Cortex of kidney (tissue), 1 donor: ENCODE measurements at places on chromosomes 16 and 17.

- DNase-seq: no peak
Measured at GRCh38 chr17:69084911-69085310, 24.2 kb upstream of the ABCA9 start.

DNA sequence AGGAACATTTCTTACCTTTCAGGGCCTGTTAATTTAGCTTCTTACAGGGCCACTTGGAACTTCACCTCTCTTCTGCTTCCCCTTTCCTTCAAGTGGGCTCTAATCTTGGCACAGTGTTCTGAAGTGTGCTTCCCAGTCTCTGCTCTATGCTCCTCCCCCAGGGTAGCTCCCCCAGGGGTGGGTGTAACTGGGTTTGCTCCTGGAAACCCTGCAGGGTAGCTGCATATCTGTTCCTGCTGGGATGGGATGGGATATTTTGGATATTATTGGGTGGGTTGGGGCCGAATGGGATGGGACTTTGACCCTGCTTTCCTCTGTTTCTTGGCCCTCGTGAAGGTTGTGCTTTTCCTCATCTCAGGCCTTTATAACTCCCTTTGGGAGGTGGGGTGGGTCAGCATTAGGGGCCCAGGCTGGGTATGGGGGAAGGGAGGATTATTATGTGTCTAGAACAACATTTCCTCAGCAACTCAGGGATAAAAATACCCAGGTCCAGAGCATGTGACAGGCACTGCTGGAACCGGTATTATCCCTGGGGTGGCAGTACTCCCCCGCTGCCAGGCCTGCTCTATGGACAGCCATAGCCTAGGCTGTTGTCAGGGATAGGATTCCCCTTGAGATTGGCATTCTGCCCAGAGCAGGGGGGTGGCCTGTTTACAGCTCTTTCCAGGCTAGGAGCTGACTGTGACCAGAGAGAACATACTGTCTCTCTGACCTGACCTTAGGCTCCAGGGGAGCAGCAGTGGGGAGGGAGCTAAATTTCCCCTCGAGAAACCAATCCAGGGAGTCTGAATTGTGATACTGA, 5.0 kb downstream of the NFE2L1 start:
- DNase-seq: no peak

- no peak for DNase-seq
Measured at GRCh38 chr17:43750153-43750552, 8.4 kb downstream of the SOST start.

- no peak for DNase-seq
Measured at GRCh38 chr16:11672206-11673090, 4.2 kb downstream of the SNN start.

DNA sequence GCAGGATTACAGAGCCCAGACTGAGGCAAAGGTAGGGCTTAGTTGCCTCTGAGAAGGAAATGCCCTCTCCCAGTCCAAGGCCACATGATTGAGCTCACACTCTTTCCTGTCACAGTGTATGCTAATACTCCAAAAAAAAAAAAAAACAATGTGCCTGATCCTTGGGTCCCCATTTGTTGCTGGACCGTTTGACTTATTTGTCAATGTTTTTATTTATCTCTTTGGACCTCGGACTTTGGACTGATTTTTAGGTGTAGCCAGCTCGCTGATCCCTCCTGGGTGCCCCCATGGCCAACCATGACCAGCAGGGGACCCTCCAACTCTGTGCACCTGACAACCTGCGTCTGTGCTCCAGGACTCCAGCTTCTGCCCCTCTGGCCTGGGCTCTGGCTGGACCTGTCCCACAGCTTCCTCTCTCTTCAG, 622 bp upstream of the CCL16 start:
- DNase-seq: no peak

- DNase-seq: no peak
Measured at GRCh38 chr17:7883781-7884386, 4.7 kb upstream of the CHD3 start.

DNA sequence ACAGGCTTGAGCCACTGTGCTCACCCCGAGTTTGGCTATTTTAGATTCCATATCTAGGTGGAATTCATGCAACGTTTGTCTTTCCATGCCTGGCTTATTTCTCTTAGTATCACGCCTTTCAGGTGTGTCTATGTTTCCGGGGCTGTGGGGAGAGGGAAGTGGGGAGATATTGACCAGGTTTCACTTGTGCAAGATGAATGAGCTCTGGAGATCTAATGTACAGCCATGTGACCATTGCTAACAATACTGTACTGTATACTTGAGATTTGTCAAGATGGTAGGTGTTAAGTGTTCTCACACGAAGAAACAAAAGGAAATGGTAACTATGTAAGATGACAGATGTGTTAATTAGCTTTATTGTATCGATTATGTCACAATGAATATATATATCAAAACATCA, 199.6 kb downstream of the SHISA9 start:
- DNase-seq: no peak

DNA sequence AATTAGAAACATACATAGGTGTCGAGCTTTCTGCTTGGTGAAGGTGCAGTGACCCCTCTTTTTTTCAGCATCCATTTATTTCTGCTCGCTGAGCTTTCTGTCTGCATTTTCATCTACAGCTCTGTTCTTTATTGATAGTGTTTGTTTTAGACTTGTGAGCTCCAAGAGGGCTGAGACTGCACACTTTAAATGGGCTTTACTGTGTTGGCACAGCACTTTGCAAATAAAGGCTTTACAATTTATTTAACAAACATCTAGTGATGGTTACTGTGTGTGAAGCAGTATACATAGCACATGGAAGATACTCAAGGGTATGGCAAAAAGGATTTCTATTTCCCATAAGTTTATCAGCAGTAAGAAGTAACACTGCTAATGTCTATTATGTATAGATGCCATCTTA, 563.7 kb upstream of the HSBP1 start:
- DNase-seq: no peak

DNA sequence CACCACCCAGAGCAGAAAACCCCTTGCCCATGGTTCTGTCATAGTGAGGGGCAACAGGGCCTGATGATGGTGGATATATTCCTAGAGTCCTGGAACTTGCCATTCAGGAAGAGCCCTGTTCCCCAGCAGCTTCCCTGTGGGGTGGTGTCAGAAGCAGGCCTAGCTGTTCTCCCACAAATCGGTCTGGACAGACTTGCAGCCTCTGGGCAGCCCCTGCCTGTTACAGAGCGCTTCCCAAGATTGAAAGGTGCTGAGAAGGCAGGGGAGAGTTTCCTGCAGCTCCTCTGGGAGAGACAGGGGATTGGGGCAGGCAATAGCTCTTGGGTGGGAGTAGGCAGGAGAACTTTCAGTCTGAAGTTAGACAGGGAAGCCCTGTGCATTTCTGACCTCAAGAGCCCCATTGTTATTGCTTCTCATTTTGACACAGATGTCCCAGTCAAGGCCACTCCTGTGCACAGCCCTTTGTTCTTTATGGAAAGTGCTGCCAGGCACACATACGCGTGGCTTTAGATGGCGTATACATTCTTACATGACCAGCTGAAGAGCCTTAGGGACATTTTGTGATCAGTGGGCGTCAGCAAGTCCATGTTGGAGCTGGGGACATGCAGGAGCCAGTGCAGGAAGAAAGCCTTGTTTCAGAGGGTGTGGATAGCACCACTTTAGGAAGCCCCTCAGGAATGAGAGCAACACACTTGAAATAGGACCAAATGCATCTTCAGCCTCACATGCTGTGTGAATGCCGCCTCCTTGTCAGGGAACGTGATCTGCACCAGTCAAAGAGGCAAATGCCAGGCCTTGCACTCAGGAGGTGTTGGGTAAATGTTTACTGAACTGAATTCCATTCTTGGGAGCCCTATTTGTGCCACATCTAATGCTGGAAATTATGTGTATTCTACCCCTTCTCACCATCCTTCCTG, 67.5 kb downstream of the GNAO1 start:
- no peak for DNase-seq

DNA sequence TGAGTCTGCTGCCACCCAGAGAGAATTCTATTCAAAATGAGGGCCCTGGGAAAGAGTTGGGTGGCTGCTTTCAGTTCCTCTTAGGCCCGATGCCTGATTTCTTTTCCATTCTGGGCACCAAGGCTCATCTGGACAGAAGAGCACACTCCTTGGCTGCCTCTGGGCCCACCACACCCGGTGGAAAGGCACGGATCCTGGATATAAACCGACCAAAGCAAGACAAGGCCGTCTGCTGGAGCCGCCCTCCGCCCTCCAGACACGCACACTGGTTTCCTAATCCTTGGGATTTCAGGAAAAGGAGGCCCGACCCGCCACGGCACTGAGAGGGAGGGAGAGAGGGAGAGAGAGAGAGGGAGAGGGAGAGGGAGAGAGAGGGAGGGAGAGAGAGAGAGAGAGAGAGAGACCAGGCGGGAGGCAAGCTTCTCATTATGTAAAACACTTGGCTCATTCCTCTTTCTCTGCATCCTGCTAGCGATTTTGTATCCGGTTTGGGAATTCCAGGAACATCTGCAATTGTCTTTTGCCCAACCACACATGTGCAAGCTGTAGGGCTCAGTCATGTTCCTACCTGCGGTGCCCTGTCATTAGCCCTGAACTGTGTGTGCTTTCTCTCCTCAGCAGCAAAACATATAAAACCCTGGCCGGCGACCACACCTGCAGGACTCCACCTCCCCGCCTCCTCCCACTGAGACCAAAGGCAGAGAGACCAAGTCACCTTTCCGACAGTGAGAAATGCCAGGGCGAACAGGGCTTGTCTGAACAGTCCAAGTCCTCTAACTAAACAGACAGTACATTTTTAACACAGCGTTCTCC, 347.2 kb downstream of the SOX9 start:
- no peak for DNase-seq

- no peak for DNase-seq
Measured at GRCh38 chr17:20228410-20228809, 219.3 kb downstream of the SPECC1 start.

DNA sequence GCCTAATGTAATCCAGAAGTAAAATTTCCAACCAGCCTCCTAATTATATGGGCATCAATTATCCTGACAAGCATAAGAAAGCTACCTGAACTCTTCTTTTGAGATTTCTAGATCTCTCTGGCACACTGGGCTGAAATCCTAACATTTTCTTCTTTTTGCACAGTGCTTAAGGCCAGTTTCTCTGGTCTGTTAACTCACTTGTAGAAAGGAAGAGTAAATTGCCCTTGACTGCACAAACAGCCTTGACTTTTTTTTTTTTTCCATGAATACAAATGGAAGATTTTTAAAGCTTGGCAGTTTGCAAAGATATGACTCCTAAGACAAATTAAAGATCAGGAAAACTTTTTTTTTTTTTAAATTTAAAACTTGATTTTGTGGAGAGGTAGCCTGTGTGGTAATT, 291.2 kb upstream of the MON1B start:
- no peak for DNase-seq

- no peak for DNase-seq
Measured at GRCh38 chr16:4093495-4094126, 22.6 kb downstream of the ADCY9 start.

GRCh38 chr16:73154063-73154870, 106.3 kb upstream of the ZFHX3 start:
- DNase-seq: no peak

DNA sequence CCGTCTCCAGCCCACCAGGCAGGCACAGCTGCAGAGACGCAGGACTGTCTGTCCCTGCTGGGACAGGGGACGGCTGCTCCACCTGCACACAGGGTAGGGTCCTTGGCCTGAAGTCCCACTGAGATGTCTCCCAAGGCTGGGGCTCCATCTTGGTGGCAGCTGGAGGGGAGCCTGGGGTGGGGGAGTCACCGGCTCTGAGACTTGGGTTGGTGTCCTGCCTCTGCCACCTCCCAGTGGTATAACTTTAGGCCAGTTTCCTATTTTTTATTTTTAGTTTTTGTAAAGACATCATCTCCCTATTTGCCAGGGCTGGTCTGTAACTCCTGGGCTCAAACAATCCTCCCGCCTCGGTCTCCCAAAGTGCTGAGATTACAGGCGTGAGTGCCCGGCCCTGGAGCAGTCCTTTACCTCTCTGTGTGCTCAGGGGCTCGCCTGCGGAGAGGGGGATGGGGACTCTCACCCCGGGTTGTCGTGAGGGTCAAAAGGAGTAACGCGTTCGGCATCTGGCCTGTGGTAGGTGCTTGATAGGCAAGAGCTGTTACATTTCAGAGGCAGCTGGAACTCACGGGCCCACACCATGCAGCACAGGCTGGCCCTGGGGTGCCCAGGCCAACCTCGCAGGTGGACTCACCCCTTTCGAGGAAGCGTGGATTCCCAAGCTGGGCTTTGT, 46.6 kb upstream of the DOC2B start:
- DNase-seq: no peak

- DNase-seq: no peak
Measured at GRCh38 chr17:63517825-63518534, 5.2 kb upstream of the KCNH6 start.

- no peak for DNase-seq
Measured at GRCh38 chr16:72125635-72126428, 32.2 kb downstream of the DHX38 start.

GRCh38 chr17:72774236-72774635, 318.3 kb downstream of the SLC39A11 start:
- no peak for DNase-seq

GRCh38 chr16:80100846-80101451, 439.8 kb upstream of the DYNLRB2 start:
- no peak for DNase-seq

DNA sequence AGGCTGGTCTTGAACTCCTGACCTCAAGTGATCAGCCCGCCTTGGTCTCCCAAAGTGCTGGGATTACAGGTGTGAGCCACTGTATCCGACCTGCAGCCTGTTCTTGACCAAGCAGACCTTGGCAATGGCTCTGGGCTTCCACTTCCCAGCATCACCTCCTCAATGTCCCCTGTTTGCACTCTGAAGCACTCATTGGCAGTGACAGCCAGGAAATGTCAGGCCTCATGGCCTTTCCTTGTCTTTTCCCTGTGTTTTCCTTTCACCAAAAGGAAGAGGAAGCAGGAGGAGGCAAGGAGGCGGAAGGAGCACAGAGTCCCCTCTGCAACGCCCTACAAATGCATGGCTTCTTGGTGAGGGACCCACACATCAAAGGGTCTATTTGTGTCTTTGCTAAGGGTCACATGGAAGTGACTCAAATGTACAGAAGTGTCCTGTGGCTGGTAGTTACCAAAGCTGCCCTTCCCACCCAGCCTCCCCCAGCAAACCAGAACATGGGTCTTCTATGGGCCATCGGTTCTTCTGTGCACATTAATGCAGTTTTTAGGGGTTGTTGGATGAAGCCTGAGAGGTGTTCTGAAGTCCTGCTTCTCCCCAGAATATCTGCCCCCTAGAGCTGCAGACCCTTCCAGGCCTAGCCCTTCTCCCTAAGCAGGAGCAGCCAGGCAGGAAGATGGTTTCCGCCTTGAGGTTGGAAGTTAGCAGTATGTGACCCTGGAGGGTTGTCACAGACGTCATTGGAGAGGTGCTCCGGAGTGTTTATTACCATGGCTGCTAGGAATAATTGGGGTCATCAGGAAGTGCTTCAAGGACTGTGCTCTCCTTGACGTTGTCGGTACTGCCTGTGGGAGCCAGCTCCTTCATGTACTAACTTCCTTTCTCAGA, 60.8 kb downstream of the WIPI1 start:
- no peak for DNase-seq

DNA sequence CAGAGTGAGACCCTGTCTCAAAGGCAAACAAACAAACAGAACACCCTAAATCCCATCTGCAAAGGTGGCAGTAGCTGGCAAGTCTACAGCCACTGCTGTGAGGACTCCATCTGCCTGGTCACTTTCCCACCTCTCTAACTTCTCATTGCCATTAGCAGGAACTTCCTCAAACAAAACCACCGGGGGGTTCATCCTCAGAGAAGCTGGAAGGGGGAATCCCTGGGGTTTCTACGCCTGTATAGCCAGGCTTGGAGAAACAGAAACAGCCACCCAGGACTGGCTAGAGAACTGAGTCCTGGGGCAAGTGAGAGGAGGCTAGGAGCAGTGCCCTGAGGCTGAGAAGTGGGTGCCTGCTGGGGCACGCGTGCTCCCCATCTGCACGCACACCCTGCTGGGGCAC, 7.3 kb downstream of the RPH3AL start:
- no peak for DNase-seq

- DNase-seq: no peak
Measured at GRCh38 chr17:68910251-68910705, 44.9 kb downstream of the ABCA8 start.
